ENCODE measurements at places on chromosomes 1 and 21.

DNA sequence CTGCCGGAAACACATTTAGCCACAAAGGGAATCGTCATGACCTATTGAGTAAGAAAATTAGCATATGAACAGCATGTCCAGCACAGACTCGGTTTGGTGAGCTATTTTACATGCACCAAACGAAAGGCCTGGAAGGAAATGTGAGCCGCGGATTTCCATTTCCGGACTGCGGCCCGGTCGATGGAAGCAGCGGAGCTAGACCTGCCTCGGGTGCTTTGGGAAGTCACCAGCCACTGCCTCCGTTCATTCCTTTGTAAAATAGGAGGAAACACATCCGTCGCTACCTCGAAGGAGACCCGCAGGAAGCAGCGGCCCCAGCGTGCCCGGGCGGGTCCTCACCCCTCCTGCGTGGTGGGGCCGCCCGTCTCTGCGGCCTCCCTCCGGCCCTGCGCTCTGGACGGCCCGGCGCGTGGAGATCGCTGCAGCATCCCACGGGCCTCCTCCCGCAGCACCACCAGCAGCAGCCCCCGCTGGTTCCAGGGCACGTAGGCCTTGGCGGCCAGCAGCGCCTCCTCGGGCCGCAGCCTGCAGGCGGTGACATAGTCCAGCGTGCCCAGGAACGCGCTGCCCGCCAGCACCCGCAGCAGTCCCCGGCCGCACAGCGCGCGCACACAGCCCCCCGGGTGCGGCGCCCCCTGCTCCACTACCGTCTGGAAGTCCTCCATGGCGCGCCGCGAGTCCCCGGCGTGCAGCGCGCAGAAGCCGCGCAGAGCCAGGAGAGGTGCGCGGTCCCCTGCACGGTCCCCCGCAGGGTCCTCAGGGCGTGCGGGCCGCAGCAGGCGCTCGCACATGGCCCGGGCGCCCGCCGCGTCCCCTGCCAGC, 12.1 kb downstream of the TTC34 start:
- DNase-seq = no peak

- no peak for DNase-seq
Observed at GRCh38 chr21:44905016-44905727, 15.5 kb downstream of the ITGB2 start.

DNA sequence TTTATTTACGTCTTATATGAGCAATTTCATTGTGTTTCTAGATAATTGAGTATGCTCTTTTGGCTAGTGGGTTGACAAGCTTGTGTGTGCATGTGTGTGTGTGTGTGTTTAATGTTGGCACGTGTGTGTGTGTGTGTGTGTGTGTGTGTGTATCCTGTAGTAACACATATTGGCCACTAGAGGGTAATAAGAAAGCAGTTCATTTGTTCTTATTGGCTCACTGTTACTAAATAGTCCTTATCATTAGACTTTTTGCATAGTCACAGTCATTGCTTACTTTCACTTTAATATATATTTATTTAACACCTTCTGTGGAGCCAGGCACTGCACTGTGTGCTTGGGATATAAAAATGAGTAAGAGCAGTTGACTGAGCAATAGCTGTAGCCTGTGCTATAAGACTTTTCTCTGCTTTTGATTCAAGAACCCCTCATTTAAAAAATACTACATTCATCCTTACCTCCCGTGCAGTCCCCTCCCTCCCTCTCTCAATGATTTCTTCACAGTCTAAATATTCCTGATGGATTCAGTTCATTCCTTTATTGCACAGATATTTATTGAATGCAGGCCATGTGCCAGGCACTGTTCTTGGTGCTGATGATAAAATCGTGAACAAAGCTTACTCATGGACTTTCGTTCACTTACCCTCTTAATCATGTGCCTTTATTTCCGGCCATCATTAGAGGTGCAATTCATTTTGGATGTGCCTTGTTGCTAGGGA, 96.7 kb downstream of the DYRK1A start:
- DNase-seq = no peak

DNA sequence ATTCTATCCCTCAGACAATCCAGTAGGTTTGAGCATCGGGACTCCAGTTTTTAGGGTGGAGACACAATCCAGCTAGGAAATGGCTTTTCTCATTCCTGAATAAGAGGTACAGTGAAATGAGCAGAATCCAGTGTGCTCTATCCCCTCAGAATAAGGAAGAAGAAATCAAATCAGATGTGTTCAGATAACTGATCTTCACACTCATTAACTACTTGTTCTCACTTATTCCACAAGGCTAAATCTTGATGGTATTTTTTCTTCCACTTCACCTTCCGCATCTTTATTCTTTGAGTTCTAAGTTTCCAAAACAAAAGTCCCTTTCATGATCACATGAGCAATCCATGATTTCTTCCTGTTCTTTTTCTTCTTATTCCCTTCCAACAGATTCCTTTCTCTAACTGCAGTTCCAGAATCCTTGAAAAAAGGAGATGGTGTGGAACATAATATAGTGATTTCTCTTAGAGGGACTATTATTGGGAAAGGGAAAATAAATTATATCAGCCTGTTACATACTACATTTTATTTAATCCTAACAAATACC, 1.7 kb downstream of the SYT11 start:
- DNase-seq = no peak

DNA sequence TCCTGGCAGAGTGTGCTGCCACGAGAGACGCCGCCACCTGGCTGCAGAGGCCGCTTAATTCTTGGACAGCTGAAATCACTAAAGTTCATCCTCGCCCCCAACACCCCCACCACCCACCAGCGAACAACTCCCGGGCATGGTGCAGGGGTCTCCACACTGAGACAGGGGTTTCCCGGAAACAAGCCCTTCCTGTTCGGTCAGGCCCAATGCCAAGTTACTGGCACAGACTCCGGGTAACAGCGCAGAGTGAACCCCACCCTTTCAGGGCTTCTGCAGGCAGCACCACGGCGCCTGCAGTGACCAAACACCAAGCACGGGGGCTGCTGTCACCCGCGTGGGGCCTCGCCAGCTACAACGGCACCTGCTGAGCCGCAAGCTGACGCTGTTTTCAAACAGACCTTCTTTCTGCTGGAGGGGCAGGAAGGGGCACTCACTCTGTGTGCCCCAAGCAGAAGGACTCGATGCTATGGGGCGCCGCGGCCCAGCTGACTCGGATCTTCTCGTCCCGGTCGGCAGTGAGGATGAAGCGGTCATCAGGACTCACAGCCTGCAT, 17.4 kb downstream of the WDR4 start:
- no peak for DNase-seq

DNA sequence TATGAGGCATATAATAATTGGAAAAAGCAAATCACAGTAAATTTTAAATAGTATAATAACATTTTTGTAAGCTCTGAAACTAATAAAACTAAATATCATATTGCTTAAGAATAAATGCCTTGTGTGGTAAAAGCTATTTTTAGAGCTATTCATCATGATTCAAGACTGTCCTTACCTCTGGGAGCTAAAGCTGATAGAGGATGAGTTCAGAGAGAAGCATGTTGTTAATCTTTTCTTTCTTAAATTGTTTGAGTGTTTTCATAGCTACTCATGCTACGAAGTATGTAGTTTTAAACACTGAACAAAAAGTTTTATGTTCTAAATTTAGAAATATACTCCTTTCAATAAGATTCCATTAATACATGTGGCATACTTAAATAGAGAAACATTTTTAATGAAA, 30.5 kb downstream of the IFI16 start:
- no peak for DNase-seq

Measured in activated naive CD4-positive, alpha-beta T cell treated with anti-CD3 and anti-CD28 coated beads, Interleukin-2, amount 50 U/mL, for 16 hours (primary cell).